ENCODE measurements at places on chromosomes 7 and 10.

- DNase-seq, result no peak
These were observed 110.1 kb downstream of the JAZF1 start for GRCh38 chr7:28070297-28071055.

DNA sequence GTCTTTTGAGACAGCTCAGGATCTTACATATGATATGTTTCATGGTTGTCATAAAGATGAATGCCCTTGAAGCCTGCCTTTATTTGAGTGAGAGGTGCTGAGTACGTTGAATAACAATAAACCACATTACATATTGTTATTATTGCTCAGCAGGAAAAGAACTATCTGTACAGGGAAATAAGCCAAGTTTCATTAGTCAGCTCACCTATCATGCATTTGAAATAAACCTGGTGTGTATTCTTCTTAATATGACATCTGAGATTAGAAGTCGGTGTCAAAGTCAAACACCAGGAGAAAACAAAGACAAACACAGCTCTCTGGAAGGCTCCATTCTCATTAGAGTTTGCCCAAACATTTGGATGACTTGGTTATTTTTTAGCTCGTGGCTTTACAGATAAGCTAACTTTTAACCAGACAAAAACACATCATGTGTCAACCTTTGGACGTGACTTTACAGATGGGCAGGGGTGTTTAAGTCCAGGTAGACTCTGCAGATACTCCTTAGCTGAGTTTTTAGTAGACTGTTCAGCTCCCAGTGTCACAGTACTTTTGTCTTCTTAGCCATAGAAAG, 71.2 kb upstream of the AOAH start:
- DNase-seq, result no peak

- no peak for DNase-seq
These were observed 91.4 kb upstream of the KLF6 start for GRCh38 chr10:3876350-3876962.

- DNase-seq, result no peak
These were observed 983.3 kb upstream of the C7orf33 start for GRCh38 chr7:147607157-147607800.

All from stimulated activated CD4-positive, alpha-beta T cell treated with anti-CD3 and anti-CD28 coated beads, Interleukin-12 subunit alpha, Interleukin-12 subunit beta, amount 100 ng/mL, for 48 hours (primary cell).